ENCODE measurements at places on chromosomes 7 and 10.

DNA sequence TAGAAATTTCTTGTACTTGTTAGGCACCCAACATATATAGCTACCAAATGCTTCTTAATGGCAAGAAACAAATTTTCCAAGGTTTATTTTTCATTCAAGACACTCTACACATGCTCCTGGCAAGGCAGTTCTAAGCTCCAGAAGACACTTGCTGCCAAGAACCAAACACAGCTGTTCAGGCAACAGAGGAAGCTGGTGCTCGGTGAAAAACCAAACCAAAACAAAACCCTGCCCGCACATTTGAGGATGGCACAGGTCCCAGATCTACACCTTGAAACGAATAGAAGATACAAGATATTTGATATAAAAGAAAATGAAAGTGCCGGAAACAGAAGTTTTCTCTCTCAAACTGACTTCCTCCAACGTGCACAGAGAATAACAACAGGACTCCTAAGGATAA, 4.9 kb upstream of the DNTT start:
- no peak for DNase-seq

GRCh38 chr10:624605-625332, 64.7 kb downstream of the DIP2C start:
- DNase-seq, result no peak

DNA sequence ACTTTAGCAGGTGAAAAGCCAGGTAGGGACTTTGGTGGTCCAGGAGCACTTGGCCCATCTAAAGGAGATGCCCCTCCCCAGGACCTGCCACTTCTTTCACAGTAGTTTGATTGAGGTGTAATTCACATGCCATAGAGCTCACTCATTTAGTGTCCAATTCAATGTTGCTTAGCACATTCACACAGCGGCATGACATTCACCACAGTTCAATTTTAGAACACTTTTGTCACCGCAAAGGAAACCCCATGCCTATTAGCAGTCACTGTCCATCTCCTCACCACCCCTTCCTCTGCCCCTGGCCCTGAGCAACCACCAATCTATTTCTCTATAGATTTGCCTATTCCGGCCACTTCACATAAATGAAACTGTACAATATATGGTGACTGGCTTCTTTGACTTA, 211.6 kb upstream of the ZMIZ1 start:
- no peak for DNase-seq

GRCh38 chr10:113970641-113971040, 73.0 kb upstream of the ADRB1 start:
- DNase-seq, result no peak

GRCh38 chr10:14652067-14652466, 122.6 kb downstream of the FAM107B start:
- no peak for DNase-seq

GRCh38 chr10:62512732-62513475, 138.7 kb downstream of the ZNF365 start:
- DNase-seq, result no peak

DNA sequence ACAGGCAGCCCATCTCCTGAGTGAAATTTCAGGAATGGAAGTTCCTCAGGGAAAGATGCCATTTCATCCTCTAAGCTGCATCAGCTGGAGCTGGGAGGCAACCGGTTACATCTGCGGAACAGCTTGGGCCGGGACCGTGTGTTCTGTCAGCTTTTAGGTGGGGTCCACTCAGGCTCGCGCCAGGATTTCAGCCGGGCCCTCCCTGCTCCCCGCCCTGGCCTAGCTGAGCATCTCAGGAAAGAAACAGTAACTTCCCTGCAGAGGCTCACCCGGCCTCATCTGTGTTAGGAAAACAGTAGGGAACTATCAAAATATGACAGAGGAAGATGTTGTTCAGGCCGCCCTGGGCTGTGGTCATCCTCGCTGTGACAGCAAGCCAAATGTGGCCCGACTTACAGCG, 110.4 kb downstream of the TRIL start:
- DNase-seq, result no peak

GRCh38 chr10:73873142-73873837, 1.1 kb downstream of the CAMK2G start:
- no peak for DNase-seq

- no peak for DNase-seq
These were observed 22.4 kb upstream of the LRRC17 start for GRCh38 chr7:102890292-102890970.

GRCh38 chr7:73509463-73509862, 12.6 kb downstream of the BAZ1B start:
- DNase-seq, result no peak

GRCh38 chr10:11330383-11331045, 280.9 kb downstream of the USP6NL start:
- DNase-seq, result no peak

DNA sequence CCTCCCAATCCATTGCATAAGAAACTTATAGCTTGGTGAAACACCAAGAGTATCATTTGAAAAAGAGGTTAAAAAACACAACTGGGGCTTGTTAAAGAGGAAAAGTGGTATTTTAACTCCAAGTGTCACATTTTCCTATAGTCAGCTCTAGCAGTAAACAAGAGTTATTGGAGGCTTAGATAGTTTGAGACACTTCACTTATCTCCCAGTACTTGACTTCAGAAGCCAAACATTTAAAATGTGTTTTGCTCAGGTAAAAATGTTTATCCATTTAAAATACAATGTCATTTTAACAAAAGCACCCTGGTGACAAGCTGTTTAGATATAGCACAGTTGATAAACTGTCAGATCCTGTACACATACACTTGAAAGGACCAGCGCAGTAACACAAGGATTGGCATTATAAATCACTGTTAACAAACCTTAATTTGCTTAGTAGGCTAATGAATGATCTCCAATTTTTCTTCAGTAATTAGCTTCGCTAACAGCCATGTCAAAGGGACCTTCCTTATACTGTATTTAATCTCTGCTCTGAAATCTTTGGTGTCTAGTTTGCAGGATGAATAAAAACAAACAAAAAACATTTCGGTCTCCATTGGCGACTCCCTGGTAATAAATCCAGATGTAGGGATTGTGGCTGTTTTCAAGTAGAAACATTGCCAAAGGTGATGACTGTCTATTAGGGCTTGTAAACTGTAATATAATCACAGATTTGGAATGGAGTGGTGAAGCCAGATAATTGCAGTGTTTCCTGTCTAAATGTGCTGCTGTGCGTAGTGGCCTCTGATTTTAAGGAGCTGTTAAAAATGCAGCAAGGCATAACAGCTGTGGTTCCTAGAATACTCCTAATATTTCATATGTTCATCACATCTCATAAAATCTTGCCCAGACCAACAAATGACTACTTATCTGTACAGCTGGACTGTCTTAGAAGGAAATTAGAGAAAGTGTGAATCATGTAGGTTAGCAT, 545.1 kb downstream of the AUTS2 start:
- no peak for DNase-seq

- DNase-seq, result no peak
These were observed 55.1 kb upstream of the LAMB1 start for GRCh38 chr7:108057951-108058481.

- no peak for DNase-seq
These were observed 51.8 kb upstream of the ANK3 start for GRCh38 chr10:60441515-60441914.

GRCh38 chr10:70499836-70500167, 21.2 kb downstream of the PALD1 start:
- no peak for DNase-seq

- no peak for DNase-seq
These were observed 48.6 kb upstream of the PPIF start for GRCh38 chr10:79298403-79299244.

DNA sequence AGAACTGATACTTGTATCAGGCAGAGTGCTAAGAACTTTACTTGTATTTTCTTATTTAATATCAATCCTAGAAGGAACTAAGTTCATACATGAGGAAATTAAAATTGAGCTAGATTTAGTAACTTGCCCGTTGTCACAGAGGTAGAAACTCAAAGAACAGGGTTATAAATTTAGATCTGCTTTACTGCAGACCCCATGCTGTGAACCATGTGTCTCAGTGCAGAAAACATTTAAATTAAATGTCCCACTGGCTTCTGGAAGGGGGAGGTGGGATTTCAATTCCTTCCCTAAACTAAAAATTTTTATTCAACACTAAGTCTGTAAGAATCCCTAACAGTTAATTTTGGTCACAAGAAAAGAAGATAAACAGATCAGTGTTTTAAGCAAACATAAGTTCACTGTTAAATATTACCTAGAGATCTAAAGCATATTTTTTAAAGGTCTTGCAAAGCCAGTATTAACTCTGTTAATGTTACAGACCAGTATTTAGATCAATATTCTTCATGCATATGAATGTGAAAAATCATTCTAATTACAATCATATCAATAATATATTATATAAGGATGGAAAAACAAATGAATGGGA, 23.1 kb downstream of the WASL start:
- DNase-seq, result no peak

GRCh38 chr7:112538726-112539255, 58.0 kb downstream of the LSMEM1 start:
- DNase-seq, result no peak

GRCh38 chr7:127938588-127938987, 92.6 kb downstream of the LRRC4 start:
- no peak for DNase-seq

DNA sequence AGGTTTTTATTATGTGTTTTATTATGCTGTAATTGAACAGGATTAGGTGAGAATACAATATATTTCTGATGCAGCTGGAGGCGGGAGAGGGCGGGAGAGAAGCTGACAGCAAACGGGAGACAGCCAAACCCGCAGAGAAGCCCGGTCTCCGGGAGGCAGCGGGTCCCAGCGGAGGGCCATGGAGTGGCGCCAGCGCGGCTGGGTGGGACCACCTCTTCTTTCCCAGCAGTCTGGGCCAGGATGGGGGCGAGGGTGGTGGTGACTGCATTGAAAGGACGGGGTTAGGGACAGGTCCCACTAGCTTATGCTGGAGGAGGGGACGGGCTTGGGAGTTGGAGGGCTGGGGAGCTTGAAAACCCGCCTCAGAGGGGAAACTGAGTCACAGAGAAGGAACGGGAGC, 14.5 kb upstream of the KAZALD1 start:
- no peak for DNase-seq

- DNase-seq, result no peak
These were observed 227.0 kb downstream of the BUB3 start for GRCh38 chr10:123381224-123381623.

DNA sequence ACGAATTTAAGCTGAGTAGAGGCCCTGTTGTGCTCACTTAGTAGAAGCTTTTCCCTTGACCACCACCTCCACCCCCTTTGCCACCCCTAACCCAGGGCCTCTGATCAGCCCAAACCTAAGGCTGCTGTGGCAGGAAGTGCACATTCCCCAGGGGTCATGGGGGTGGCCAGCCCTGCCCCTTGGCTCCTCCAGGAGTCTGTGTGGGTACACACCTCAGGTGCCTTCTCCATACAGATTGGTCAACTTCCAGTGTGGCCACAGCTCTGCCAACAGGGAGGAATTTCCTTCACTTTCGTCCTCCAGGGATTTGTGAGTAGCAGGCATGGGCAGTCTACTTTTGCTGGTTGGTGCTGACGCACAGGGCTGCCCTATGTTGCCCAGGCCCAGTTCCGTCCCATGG, 249.9 kb upstream of the ZNF32 start:
- no peak for DNase-seq

DNA sequence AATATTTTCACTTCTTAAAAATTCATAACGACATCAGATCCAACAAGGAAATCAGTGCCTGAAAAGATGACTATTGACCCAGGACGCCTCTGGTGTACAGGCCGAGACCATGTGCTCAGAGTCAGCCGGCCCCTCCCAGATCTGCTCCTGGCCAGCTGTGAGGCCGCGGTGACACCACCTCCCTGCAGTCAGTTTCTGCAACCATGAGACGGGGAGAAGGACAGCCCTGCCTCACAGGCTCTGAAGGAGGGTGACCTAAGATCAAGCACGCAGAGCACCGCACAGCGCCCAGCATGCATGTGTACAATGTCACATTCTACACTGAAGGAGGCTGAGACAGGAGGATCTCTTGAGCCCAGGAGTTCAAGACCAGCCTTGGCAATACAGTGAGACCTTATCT, 2.6 kb upstream of the GPER1 start:
- no peak for DNase-seq

- DNase-seq, result no peak
These were observed 90.8 kb downstream of the KIAA1217 start for GRCh38 chr10:24299578-24300260.

DNA sequence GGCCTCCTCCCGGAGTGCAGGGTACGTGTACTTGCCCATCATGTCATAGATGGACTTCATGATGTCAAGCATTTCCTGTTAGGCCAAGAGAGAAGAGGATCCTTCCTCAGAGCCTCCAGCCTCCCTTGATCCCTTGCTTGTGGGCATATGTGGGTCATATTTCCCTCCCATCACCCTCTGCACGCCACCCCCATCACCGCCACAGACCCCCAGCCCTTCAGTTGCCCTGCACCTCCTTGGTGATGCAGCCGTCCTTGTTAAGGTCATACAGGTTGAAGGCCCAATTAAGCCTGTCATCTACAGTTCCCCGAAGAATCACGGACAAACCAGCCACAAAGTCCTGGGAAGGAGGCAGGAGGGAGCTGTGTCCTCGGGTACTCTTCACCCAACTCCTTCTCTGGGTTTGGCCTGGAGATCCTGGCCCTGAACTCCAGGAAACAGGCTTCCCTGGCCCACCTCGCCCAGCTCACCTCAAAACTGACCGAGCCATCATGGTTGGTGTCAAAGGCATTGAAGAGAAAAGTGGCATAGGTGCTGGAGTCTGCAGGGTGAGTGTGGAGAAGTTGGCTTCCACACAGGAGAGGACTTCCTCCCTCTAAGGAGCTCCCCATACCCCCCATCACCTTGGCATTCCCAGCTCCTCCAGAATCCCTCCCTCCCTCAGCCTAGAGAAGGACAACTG, 9.8 kb upstream of the OGA start:
- no peak for DNase-seq

DNA sequence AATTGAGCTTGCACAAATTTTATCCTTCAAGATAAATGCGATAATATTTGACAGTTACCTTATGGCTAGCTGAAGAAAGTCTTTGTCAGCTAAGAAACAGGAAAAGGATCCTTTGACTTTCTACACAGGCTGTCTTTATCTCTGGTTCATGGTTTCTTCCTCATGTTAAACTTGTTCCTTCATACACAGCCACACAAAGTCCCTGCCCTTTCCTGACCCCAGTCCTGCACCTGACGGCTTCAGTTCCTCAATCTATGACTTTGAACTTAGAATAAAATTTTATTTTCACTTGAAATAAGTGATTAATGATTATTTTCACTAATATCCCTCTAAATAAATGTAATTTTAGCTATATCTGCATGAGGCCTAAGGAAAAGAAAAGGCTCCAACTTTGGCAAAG, 77.8 kb upstream of the PRSS1 start:
- DNase-seq, result no peak
